ENCODE measurements at places on chromosomes 6 and 20.

DNA sequence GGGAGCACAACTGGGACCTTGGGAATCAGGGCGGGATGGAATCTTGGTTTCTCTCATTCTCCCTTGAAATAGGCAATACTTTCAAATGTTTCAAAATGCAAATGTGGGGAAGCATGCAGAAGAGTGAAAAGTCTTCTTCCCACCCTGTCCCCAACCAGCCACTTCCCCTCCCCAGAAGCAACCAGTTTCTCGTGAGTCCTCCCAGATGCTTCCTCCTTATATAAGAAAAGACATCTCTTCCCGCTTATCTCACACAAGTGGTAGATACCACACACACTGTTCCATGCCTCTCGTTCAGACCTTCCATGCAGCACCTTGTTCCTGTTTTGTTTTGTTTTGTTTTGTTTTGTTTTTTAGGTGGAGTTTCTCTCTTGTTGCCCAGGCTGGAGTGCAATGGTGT lies 25.1 kb downstream of the HCK start:
- no peak for DNase-seq

- DNase-seq = no peak
These were observed 106.8 kb downstream of the OR2B2 start for GRCh38 chr6:27805347-27805746.

GRCh38 chr6:89950879-89951391 lies 56.7 kb downstream of the GJA10 start:
- no peak for DNase-seq

- DNase-seq = no peak
These were observed 20.0 kb downstream of the PREX1 start for GRCh38 chr20:48807586-48808381.

DNA sequence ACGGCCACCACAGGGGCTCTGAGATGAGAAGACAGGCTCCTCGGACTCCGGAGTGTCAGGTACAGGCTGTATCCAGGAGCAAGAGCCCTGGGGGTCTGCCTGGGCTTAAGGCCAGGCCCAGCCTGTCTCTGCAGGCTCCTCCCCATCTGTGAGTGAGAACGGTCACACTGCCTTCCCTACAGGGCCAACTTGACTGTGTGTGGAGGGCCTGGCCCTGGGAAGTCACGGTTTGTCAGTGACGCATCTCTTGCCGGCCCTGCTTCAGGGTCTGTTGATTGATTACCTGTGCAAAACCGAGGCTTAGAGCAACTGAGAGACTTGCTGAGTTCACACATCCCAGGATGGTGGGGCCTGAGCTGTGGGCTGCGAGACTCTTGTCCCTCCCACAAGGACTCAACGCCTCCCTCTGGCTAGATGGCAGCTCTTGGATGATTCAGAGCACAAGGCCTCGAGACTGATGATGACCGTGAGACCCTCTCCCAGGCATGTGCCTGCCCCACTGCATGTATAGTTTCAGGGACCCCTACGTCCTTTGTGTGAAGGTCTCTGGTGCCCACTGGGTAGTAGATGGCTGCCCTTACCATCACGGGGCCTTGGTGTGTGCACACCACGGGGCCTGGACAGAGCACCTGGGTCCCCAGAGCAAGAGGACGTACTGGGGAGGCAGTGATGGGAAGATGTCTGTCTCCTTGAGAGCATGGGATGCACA lies 5.9 kb downstream of the RBM38 start:
- no peak for DNase-seq

DNA sequence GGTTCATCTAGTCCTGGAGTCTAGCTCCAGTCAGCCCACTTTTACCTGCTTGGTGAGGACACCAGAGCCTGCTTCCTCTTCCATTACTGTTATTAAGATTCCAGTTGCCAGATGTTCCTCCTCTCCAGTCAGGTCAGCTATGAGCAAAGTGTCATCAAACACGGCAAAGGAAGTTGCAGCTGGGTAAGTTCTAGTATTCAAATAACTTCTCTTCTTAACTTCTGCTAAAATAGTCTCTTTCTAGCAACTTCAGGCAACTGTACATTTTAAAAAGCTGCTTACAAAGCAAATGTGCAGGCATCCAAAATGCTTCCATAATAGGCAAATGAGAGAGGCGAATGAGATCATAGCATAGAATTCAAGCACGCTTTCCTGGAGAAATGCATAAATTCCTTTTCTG lies 18.4 kb upstream of the MRPS18A start:
- no peak for DNase-seq

DNA sequence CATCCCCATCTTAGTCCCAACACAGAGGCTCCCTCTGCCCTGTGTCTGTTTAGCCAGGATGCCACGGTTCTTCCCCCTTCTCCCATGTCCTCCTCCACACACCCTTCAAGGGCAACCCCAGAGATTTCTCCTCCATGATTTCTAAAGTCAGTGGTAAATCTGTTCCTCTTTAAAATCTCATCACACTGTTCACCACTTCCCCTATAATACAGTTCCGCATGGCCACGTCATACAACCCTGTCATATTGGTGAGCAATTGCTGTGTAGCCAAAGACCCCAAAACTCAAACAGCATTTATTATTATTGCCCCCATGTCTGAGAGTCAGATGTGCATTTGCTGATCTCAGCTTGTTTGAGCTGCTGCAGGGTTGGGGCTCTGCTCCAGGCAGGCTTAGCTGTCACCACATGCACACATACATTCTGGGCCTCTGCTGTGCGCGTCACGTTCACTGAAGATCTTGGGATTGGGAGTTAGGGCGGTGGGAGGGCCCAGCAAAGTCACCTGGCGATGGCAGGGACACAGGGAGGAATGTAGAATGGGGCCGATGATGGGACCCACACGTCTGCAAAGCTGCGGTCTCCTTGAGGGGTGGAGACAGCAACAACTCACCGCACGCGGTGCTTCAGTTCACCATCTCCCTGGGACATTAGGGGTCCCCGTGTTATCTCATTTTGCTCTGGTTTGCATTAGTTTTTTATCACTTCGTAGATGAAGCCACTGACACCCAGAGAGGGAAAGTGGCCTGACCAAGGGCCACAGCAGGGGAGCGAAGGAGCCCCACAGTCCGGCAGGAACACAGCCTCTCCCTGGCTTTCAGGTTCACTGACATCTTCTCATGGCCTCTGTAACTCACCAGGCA lies 36.9 kb upstream of the CD93 start:
- no peak for DNase-seq

DNA sequence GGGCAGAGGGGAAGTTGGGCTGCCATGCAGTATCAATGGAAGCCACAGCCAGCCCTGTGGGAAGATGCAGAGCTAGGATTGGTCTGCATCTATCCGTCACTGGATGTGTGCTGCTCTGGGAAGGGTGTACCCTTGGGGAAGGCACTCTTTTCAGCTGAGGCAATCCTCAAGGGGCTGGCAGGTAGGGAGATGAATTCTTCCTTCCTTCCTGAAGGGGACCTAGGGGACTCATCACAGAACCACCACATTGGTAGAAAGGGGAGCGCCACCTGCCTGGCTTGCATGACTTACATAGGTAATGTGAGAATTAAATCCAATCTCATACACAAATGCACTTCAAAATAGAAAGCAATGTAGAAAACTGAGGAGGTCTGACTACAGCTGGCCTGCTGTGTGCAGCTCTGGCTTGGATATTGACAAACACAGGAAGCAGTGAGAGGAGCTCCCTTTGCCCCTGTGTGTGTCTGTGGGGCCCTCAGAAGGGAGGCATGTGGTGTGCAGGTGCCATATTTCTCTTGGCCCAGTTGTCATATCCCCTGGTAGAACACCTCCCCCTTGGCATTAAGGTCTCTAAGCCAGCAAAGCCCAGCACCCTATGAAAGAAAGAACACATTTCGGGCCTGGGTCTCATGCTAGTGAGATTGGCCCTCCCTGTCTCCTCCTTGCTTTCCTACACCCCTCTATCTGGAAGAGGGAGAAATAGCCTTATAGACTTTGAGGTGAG lies 260.3 kb upstream of the MOCS1 start:
- DNase-seq = no peak

DNA sequence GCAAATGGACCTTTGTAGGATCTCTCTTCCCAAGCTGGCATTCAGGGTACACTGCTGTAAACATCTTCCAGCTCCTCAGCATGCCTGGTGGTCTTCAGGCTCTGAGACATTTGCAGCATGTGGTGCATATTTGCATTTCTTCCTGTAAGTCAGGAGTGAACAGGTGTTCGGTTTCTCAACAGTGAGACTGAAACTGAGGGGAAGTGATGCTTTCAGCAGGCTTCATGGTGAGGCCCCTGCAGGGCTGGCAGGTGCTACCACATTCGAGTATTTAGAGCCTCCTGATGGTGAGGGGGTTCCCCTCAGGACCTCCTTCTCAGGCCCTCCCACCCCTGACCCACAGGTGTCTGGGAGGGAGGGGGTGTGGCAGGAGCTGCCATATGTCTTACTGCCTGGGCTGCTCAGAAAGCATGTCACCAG lies 15.1 kb downstream of the MYBL2 start:
- no peak for DNase-seq

GRCh38 chr20:35559042-35559693 lies 17.3 kb downstream of the ERGIC3 start:
- DNase-seq = no peak

DNA sequence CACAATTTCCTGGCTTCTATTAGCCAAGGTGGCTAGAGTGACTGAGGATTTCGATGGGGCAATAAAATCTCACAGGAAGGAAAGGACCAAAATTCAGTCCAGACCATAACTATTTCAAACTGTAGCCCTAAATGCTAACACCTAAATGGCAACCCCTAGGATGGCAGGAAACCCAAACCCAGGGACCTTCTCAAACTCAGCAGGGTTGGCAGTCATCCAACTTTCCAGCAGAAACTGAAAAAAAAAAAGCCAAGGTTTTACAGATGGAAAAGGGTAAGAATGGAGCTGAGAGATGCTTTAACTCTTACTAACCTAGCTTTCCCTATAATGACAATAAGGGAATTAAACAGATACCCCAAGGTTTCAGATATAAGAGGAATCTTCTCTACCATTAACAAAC lies 10.5 kb downstream of the IBTK start:
- DNase-seq = no peak
